ENCODE measurements at places on chromosomes 7 and 10. TPM values are rescaled to one million over a fixed set of nuclear protein-coding genes. Genes with fewer than 3 reads are reported as not detected.

Gene CDK6
- total RNA-seq = 13.9 TPM

- no peak for DNase-seq
Measured at GRCh38 chr10:117570880-117571279, 28.3 kb downstream of the EMX2 start.

GRCh38 chr7:50339990-50340500 lies 35.5 kb downstream of the IKZF1 start:
- no peak for DNase-seq

GRCh38 chr10:16606421-16606820 lies 84.7 kb upstream of the C1QL3 start:
- DNase-seq = no peak

DNA sequence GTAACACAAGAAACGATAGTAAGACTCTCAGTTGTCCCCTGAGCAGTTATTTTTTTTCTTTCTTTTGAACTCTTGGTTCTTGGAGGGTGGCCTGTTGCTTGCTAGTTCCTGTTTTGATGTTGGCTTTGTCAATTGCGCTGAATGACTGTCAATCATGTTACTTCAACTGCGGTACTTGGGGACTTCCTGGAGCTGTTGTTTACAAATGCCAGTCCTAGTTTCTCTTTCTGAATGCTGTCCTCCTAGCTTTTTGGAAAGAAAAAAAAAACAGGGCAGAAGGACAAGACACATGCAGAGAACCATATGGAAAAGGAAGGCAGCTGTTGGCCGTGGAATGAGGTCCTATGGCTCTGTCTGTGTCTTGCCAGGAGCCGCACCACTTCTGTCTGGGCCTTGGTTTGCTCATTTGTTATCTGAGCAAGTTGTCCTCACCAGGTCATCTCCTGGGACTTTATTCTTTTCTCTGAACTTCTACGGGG lies 7.0 kb upstream of the PDCD4 start:
- DNase-seq = no peak

Gene NPY4R2
- total RNA-seq = 0.74 TPM

Gene RASSF4
- total RNA-seq = 48.9 TPM

Gene CUZD1
- total RNA-seq = 0.44 TPM

Gene FKBP6
- total RNA-seq = not detected

- no peak for DNase-seq
Measured at GRCh38 chr7:39535064-39535463, 31.1 kb upstream of the YAE1 start.

Gene CNNM1
- 0.15 TPM for total RNA-seq

- no peak for DNase-seq
Measured at GRCh38 chr10:63346015-63346441, 119.7 kb downstream of the JMJD1C start.

Gene SMKR1
- not detected for total RNA-seq

GRCh38 chr10:101451261-101451660 lies 97.3 kb downstream of the BTRC start:
- DNase-seq = no peak

Gene CTTNBP2
- 7.0 TPM for total RNA-seq

GRCh38 chr7:148412691-148413090 lies 177.9 kb upstream of the C7orf33 start:
- DNase-seq = no peak

DNA sequence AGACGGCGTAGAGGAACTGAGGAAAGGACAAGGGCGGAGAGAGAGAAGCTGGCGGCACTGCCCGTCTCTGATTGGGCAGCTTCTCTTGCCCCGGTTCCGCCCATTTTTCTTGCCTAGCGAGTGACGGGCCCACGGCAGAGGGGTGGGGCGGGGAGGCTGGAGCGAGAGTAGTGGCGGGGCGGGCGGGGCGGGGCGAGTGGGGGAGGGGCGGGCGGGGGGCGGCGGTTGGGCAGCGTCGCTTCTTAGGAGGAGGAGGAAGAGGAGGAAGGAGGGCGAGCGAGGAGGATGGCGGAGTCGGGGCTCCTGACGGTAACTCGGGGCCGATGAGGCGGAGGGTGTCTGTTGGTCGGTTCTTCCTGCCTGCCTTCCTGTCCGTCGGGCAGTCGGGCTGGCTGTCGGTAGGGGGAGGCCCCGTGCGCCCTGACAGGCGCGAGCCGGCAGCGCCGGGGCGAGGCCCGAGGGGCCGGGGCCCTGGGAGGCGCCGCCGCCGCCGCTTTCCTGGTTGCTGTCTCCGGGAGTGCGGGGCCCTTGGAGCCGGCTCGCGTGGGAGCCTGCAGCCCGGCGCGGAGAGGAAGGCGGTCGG lies at the start of gene SHOC2:
SHOC2 (plus strand) TSS at position 256 of the 583 bp plus-strand sequence. CDS start 44,755 bp downstream, outside the sequence.
- peak; percentile 99 for DNase-seq

DNA sequence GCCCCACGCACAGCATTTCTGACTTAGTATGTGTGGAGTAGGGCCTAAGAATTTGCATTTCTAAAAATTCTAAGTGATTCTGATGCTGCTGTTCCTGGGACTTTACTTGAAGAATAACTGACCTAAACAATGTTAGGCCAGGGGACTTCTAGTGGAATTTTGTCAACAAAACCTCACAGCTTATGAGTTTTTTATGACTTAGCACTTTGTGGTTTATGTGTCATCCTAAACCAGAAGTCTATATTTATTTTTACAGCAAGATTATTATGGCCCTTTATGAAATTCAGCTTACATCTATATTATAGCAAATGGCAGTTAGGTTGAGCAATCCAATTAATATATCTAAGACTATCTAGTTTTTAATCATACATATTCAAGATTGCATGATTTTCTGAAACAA lies 24.6 kb upstream of the BET1 start:
- no peak for DNase-seq

- no peak for DNase-seq
Measured at GRCh38 chr7:48627164-48627563, 297.2 kb upstream of the CDC14C start.

- peak; percentile 13 for DNase-seq
Measured at GRCh38 chr7:151725844-151726651, 150.9 kb downstream of the PRKAG2 start.

- DNase-seq = no peak
Measured at GRCh38 chr7:2299870-2300512, 14.2 kb downstream of the SNX8 start.

DNA sequence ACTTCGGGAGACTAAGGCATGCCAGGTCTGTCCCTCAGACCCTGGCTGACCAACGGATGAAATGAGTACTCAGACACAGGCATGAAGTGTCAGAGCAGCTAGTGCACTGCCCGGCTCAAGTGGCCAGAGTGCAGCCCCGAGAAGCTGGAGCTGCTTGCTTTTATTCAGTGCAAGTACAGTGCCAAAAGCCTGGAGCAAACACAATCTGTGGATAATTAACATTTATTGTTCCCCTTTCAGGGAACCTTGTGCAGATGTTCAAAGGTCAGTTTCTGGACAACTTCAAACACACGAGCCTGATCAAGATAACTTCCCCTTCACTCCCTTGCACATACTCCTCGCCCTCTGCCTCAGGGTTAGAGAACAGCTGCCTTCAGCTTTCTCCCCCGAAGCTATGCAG lies 7.9 kb upstream of the ATE1 start:
- DNase-seq = no peak

- DNase-seq = peak; percentile 51
Measured at GRCh38 chr7:37193087-37193774, 255.4 kb downstream of the ELMO1 start.

GRCh38 chr10:129586898-129587443 lies 119.9 kb downstream of the MGMT start:
- no peak for DNase-seq

Gene NEURL1
- 0.39 TPM for total RNA-seq

Gene ANKRD22
- total RNA-seq = not detected

GRCh38 chr10:80530816-80531215 lies 6.9 kb upstream of the SH2D4B start:
- no peak for DNase-seq

- DNase-seq = no peak
Measured at GRCh38 chr7:134632937-134633540, 13.6 kb upstream of the BPGM start.

DNA sequence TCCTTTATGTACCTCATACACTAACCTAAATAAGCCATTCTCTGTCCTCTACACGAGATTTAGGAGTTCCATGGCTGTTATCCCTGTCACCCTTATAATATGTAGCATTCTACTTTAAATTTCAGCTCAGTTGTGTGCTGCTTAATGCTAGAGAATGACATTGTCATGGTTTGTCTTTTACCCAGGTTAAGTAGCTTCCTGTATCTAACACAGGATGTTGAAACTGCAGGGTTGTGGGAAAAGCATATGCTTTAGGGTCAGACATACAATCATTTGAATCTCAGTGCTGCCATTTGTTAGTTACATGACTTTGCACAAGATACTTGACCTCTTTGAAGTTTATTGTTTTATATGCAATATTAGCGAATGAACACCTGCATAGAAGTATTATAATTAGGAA lies 235.1 kb upstream of the CACNA2D1 start:
- no peak for DNase-seq

Gene STEAP2
- total RNA-seq = 28.2 TPM

DNA sequence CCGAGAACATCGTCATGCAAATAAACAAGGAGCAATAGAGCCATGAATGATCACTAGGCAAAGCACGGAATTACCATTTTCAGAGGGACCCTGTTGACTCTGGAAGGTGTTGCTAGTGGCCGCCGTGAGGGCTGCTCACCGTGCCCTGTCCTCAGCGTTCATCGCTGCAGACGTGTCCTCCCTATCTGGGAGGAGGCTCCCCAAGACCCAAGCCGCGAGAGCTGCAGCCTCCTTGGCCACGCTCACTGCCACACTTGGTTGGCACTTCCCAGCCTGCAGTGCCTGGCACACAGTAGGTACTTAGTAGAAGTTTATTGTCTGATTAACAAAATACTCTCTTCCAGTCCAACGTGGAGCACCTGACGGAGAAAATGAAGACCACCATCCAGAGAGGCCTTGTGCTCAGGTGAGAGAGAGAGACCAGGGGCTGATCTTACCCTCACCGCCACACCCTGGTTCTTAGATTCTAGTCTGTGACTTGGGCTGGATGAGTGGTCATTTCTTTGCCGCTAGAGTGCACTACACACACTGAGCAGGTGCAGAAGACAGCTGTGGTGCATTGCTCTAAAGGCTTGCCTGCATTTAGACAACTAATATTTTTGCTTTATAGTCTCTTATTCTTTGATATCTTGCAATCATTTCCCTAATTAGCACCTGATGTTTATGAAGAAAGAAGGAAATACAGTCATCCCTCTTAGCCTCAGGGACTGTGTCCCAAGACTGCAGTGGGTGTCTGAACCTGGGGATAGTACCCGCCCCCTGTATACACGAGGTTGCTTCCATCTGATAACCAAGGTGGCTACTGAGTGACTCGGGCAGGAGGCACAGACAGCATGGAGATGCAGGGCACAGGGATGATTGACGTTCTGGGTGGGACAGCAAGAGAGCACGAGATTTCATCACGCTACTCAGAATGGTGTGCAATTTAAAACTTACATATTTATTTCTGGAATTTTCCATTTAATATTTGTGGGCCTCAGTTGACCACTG lies 40.3 kb downstream of the PITRM1 start:
- no peak for DNase-seq

DNA sequence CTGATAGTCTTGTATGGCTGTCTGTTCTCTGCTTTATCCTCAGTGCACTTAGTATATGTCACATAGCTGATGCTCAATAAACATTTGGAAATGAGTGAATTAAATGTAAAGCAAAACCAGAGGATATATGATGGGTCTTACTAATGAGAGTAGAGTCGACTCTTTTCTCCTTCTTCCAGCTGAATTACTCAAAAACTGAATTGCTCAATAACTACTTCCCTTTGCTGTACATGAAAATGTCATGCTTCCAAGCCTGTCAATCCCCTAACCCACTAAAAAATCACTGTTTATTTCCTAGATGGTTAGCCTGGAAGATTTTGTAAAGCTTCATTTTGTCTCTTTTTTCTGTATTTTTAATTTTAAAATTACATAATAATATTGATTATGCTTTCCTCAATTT lies 88.0 kb downstream of the OR13A1 start:
- DNase-seq = no peak

Gene NIPSNAP2
- 196 TPM for total RNA-seq

Gene CHCHD3
- 127 TPM for total RNA-seq

Gene GATA3
- 2.1 TPM for total RNA-seq

DNA sequence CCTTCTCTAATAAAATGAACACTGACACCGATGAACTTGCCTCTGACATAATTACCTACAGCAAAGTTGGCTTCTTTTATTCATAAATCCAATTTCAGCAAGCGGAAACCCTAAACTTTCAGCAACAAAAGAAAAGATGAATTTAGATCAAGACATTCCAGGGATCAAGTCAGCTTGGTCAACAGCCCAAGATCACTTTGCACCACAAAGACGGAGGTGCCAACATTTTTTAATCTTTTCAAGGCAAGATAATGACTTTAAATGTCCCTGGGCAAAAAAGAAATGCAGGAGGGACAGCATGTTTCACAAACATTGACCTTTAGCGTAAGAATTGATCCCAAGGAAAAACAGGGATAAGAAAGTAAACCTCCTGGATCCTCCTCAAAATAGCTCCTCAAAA lies 636.9 kb downstream of the PARD3 start:
- no peak for DNase-seq

Gene SMARCD3
- total RNA-seq = 107 TPM

DNA sequence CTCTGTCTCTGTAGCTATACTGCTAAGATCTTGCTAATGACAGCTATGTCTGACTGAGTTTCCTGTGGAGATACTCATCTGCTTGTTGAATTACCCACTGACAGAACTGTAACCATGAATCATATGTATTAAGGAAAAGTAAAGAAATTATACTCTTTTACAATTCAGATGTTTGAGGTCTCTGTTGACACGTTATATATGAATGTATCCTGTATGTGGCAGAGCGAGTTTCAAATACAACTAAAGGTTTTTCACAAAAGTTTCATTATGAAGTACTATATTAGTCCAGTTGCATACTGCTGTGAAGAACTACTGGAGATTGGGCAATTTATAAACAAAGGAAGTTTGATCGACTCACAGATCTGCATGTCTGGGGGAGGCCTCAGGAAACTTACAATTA lies 232.5 kb downstream of the CDK14 start:
- no peak for DNase-seq

DNA sequence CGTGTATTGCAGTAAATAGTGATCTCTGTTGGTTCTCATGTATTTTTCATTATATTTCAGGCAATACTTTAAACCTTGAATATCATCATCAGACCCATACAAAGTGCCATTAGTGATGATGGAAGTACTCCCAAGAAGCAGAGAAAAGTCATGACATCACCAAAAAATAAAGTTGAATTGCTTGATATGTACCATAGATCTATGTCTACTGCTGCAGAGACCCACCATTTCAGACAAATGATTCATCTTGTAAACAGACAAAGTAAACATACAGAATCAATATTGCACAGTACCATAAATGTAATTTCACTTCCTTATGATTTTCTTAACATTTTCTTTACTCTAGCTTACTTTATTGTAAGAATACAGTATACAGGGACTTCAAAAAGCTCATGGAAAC lies 347.8 kb downstream of the IPMK start:
- no peak for DNase-seq

GRCh38 chr10:116720241-116720643 lies 22.1 kb downstream of the HSPA12A start:
- no peak for DNase-seq

Gene SLC18A3
- not detected for total RNA-seq

Gene PNLIPRP1
- total RNA-seq = not detected

Gene SMNDC1
- total RNA-seq = 21.6 TPM

DNA sequence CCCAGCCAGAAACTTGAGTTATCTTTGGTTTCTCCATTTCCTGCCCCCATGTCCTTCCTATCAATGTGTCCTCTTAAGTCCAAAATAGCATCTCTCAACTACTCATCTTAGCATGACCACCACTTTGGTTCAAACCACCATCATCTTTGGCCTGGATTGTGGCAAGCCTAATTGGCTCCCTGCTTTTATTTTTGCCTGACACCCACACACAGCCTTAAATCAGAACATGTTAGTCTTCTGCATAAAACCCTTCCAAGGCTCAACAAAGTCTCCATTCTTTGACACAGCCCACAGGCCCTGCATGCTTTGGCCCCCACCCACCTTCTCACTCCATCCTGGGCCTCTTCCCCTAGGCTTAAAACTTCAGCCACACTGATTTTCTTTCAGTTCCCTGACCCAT lies 2.0 kb upstream of the TSPAN14 start:
- DNase-seq = no peak

All from left cardiac atrium (tissue), 4 donors.